ENCODE measurements at places on chromosomes 5 and 9.

DNA sequence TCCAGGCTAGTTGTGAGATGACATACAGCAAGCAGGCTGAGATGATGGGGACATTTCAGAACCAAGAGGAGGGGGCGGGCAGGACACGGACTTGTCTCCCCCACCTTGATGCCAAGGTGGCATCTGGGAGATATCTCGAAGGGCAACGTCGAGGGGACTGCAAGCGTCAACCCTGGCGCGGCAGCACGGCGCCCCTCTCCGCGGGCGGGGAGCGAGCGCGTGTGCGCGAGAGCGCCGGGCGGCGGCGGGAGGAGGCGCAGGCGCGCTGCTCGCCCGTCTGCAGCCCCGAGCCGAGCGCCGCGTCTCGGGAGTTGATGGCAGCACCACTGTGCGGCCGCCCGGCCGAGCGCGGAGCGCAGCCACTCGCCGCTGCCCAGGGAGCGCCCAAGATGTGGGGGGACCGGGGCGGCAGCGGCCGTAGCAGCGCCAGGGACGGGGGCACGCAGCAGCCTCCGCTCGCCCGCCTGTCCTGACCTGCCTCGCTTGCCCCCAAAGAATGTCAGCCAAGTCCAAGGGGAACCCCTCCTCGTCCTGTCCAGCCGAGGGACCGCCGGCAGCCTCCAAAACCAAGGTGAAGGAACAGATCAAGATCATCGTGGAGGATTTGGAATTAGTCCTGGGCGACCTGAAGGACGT, at the start of gene PRR16:
TSS of gene PRR16 (plus strand) at position 310 of the 636 bp plus-strand sequence.
- peak; percentile 75 for DNase-seq

GRCh38 chr9:5869315-5870019, 21.2 kb upstream of the MLANA start:
- DNase-seq: no peak

- no peak for DNase-seq
These were observed 526.0 kb upstream of the ADAMTS16 start for GRCh38 chr5:4614088-4614487.

- peak; percentile 84 for DNase-seq
These were observed 16.1 kb downstream of the GBGT1 start for GRCh38 chr9:133147412-133148198.

GRCh38 chr9:133199648-133200321, 9.3 kb downstream of the OBP2B start:
- no peak for DNase-seq

DNA sequence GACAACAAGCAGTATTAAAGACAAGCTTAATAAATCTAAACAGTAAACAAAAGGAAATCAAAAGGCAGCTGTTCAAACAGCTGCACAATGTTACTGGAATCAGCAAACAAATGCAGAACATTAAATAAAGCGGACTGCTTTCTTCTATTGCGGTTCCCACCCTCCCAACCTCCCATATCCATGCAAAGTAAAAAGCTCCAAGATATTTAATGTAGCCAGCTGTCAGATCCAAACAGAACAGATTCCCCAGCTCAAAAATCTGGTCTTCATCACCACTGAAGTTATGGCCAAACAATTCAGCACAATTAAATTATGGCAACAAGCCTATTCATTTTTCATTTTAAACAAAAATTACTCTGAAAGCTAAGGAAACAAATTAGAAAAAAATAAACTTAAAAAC, 75.9 kb downstream of the SLC38A9 start:
- DNase-seq: no peak

- DNase-seq: no peak
These were observed 33.8 kb downstream of the RCL1 start for GRCh38 chr9:4826417-4827166.

GRCh38 chr5:91177085-91177484, 206.0 kb downstream of the ARRDC3 start:
- DNase-seq: no peak

GRCh38 chr5:119123280-119123679, 52.4 kb downstream of the DMXL1 start:
- DNase-seq: no peak

GRCh38 chr9:81513059-81513458, 176.3 kb downstream of the TLE1 start:
- no peak for DNase-seq

DNA sequence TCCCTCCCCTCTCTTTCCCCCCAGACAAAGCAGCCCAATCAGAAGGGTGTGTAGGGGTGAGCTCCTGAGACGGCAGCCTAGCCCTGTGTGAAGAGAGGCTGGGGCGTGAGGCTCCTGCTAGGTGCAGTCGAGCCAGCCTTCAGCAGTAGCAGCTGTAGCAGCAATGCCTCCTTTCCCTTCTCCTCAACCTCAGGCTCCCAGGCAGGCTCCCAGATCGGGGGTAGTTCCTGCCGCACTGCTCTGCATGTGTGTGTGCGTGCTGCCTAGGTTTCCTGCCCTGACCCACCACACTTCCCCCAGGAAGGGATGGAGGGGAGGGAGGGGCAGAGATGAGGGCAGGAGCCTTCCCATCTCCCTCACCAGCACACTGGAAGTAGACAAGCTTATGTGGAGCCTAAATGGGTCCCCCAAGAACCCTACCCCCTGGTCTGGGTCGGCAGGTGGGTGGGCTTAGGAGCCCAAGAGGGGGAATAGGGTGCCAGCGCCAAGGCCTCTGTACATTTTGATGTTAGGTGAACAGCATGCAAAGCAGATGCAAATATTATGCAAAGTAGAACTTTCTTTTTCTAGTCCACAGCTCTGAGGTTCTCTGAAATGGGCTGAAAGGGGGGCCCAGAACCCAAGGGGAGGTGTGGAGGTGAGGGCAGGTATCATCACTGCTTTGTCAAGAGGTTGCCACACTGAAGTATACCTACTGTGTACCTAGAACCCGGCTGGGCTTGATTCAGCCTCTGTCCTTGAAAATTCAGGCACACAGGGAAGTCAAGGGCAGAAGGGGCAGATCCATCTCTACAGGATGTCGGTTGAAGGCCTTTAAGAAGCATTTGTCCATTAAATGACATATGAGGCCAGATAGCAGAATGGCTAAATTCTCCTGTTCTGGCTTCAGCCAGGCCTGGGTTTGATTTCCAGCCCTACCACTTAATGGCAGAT, 57.8 kb downstream of the CXXC5 start:
- DNase-seq: no peak

GRCh38 chr5:151598984-151599383, 7.9 kb upstream of the FAT2 start:
- no peak for DNase-seq

- no peak for DNase-seq
These were observed 15.6 kb upstream of the GNA14 start for GRCh38 chr9:77663754-77664153.

- DNase-seq: no peak
These were observed 18.7 kb downstream of the IFT74 start for GRCh38 chr9:26974927-26975326.

DNA sequence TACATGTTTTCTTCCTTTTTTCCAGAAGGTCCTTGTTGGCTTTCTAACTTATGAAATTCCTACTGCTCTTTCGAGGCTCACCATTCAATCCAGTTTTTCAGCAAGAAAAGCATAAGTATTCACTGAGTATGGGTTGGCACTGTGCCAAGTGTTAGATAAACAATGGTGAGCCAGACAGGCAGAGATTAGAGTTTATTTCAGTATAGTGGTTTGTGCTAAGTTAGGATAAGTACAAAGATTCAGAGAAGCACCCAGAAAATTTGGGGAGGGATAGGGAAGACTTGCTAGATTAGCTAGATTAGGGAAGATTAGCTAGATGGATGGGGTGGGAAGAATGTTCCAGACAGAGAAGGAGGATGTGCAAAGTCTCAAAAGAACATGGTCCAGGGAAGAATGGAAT, 122.9 kb downstream of the OXCT1 start:
- no peak for DNase-seq

DNA sequence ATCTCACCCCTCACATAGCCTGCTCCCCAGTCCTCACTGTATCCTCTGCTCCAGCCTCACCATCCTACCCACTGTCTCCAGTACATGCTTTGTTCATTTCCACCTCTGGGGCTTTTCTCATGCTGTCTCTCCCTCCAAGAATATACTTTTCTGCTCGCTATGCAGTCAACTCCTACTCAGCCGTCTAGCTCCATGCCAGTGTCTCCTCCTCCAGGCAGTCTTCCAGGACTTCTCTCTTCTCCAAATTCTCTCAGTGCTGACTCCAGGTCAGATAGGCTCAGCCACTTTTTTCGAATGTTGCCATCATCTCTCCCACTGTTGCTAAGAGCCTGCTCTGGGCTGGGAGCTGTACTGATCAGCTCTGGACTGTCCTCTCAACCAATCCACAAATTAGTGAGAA, 8.0 kb upstream of the DAB2IP start:
- DNase-seq: no peak

DNA sequence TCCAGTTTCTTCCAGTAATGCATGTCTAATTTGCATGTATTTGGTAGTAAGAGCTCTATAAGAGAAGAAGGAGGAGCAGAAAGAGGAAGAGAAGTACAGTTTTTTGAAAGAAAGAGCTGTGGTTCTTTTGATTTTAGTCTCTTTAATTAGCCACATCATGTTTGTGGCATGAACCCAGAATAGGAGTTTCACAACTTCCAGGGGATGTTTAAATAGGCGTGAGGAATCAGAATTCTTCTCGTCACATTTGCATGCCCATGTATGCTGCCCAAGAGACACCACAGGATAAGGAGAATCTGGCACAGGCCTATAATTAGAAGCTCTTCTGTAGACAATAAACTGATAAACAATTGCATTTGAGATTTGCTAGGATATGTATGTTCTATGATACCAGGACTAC, 78.7 kb downstream of the GAS1 start:
- DNase-seq: no peak

DNA sequence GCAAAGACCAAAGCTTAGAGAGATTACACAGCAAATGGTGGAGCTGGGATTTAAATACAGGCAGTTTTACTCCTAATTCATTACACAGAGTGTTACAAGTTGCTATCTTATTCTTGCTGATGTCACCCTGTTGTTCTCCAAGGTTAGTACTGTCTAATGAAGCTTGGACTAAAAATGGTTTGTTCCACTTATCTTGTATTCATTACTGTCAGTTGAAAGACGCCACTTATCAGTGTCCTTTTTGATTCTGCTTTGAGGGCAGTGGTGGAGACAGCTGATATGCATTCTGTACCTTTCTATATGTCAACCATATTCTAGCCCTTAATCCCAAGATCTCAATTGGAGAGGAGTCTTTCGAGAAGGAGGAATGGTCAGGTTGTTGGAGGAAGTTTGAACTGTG, 14.0 kb upstream of the DENND4C start:
- no peak for DNase-seq

GRCh38 chr5:140041492-140042392, 1.4 kb downstream of the NRG2 start:
- DNase-seq: peak; percentile 73
